ENCODE measurements at places on chromosomes 11 and 22.

DNA sequence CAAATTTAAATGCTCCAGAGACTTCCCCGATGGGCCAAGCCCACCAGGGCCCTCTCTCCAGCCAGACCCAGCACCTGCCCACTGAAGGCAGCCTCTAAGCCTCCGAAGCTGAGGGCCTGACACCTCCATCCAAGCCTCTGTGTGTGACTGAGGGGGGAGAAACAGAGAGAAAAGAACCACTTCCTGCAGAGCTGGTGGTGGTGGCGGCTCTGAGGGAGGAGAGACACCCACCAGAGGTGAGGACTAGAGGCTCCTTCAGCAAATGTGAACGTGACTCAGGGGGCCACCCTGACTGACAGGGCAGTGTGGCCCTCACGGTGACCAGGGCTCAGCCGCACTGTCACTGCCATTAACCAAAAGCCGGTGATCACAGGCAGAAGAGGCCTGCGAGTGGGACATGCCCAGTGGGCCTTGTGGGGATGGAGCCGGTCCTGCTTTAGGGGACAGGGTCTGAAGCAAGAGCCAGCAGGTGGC lies 31.0 kb upstream of the CD5 start:
- no peak for DNase-seq

DNA sequence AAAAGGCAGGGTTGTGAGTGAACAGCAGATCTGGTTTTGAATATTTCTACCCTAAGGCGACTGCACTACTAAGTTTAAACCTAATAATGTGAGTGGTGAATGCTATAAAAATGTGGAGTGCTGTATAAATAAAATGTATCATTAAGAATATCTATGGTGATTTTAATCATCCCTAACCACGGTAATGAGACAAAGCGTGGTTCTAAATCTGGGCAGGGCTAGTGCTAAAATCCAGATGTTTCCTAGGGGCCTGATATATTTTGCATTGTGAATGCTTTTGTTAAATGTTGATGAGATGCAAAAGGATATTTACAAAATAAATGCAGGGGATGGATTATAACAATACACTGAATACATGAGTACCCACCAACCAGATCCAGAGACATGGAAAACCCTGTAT lies 58.1 kb downstream of the TSPAN18 start:
- DNase-seq: no peak

- no peak for DNase-seq
Measured at GRCh38 chr11:99920956-99921355, 766.1 kb upstream of the ARHGAP42 start.

DNA sequence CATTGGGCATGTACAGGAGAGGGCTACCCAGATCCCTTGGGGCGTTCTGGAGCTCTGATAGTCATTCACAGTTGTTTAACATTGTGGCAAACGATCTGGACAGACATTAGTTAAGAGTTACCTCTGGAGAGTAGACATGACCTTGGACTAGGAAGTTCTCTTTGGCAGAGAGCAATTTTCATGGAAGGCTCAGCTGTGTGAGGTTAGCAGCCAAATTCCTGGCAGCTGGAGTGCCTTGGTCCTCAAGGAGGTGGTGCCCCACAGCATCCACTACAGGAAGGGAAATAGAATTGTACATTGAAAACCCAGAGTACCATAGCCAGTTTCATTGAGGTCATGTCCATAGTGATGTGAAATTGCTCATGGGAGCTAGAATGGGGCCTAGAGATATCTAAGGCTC lies 82.8 kb downstream of the BLID start:
- no peak for DNase-seq

GRCh38 chr11:126385991-126386728 lies 30.7 kb downstream of the ST3GAL4 start:
- DNase-seq: no peak

DNA sequence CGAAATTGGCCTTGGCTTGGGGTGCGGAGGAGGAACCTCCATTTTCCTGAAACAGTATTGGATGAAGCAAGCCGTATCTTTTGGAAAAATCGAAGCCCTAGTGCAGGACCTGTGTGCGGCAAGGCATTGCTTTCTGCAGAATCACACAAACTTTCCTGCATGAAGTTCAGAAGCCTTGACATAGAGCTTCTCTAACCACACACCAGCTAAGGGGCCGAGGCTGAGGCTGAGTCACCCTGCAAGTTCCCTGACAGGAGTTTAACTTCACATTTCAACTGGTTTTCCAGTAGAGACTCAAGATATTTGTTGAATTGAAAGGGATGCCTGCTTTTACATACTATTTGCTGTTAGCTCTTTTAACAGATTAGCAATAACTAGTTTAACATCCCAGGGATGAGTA lies 67.8 kb downstream of the TCF20 start:
- DNase-seq: peak; percentile 36

DNA sequence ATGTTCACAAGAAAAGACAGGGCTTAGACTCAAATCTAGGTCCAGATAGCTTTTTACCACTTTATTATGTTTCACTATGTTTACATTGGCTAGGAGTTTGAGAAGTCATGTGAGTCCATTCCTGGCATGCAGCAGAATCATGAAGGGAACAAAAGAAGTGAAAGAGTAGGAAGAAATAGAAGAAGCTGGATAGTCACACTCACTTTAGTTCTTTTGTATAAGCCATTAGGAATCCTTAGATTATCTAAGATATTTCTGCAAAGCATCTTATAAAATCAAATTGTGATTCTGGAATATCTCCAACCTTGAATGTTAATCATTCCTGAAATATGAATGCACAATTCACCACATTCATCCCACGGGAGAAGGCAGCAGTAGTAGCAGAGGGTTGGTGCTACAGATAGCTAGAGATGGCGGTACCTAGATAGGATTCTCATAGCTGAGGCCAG lies 31.9 kb downstream of the MAML2 start:
- DNase-seq: no peak

GRCh38 chr11:553083-553987 lies 7.2 kb downstream of the LMNTD2 start:
- no peak for DNase-seq

DNA sequence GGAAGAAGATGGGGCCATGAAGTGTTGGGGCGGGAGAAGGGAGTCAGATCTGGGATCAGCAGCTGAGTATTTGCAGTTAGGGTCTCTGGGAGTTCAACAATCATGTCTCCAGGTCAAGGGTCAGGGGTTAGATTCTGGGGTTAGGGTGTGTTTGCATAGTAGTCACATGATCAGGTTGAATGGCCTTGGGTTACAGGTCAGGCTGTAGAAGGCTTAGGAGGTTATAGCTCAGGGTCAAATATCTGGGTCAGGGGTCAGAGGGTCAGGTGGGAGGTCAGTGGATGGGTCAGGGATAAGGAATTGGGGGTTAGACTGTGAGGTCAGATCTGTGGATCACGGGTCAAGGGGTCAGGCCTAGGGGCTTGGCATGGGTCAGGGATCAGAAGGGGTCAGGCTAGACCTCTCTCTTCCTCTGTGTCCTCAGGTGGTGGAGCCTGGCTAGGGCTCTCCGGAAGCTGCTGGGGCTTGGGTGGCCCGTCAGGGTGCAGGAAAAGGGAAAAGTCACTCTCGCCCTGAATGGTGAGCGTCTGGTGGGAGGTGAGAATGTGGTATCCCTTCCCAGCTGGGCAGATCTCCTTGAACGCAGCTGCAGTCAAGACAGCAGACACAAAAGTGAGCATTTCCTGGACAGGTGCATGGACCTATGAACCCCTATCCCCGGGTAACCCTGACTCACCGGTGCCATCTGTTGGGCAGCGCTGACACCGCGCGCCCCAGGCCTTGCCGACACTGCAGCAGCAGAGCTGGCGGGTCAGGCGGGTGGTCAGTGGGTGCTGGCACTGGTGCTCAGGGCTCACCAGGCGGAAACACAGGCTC lies 6.4 kb downstream of the LTBP3 start:
- no peak for DNase-seq

DNA sequence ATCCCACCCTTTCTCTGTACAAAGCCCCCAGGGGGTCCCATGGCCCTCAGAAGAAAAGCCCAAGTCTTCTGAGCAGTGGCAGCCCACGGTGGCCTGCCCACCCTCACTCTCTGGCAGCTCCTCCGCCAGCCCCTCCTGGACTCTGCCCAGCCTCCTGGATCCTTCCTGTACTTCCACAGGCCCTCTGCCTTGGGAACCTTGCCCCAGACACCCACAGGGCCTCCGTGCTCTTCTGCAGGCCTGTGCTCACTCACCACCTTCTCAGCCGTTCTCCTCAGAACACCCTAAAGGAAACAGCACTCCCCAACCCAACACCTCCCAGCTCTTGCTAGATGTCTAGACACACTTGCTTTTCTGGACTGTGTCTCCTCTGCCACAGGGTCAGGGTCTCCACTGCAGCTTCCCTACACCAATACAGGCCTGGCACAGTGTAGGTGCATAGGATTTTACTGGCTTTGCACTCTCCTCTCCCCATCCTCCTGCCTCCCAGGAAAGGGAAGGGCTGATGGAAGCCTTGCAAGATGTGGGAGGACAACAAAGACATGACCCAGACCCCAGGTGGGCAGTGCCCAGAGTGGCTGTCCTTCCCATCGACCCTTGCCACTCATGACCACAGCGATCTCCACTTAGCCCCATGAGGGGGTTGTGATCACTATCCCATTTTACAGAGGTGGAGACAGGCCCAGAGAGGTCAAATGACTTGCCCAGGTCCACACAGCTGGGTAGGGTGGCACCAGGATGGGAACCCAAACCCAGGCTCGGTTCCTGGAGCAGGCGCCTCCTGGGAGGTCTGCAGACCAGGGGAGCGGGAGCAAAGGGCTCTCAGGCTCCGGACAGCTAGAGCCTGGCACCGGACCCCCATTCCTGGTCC lies 2.0 kb downstream of the SCARF2 start:
- no peak for DNase-seq
